Kidney glomerular epithelial cell (primary cell): ENCODE measurements at places on chromosomes 4 and X.

GRCh38 chr4:168683595-168683994 is 186.7 kb downstream of the PALLD start:
- peak; percentile 44 for DNase-seq

DNA sequence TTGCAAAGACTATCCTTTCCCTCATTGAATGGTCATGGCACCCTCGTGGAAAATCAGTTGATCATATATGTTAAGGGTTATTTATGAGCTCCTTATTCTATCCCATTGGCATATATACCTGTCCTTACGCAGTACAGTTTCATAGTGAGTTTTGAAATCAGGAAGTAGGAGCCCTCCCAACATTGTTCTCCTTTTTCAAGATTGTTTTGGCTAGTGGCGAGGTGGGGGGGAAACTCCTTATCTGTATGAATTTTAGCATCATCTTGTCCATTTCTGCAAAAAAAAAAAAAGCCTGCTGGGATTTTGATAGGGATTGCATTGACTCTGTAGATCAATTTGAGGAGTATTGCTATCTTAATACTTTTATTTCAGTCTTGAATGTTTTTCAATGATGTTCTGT is 2.5 kb upstream of the USP9X start:
- no peak for DNase-seq

- no peak for DNase-seq
Measured at GRCh38 chr4:184169225-184169867, 48.3 kb downstream of the ENPP6 start.

DNA sequence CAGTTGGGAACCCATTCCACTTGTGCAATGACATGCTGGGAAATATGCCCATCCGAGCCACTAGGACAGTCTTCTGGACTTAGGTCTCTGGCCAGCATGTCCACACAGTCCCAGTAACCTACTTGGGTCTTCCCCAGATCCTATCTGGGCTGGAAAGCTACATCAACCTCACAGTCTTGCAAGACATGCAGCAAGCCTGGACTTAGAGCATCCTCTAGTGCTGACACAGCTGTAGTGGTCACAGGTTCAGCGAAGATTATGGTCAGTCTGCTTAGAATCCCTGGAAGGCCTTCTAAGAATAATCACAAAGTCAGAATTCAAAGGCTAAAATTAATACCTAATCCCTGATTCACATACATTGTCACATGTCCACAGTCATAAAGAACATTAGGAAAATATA is 842.7 kb downstream of the STPG2 start:
- DNase-seq, result no peak
